T-helper 22 cell (primary cell): ENCODE measurements at places on chromosomes 2 and 18.

DNA sequence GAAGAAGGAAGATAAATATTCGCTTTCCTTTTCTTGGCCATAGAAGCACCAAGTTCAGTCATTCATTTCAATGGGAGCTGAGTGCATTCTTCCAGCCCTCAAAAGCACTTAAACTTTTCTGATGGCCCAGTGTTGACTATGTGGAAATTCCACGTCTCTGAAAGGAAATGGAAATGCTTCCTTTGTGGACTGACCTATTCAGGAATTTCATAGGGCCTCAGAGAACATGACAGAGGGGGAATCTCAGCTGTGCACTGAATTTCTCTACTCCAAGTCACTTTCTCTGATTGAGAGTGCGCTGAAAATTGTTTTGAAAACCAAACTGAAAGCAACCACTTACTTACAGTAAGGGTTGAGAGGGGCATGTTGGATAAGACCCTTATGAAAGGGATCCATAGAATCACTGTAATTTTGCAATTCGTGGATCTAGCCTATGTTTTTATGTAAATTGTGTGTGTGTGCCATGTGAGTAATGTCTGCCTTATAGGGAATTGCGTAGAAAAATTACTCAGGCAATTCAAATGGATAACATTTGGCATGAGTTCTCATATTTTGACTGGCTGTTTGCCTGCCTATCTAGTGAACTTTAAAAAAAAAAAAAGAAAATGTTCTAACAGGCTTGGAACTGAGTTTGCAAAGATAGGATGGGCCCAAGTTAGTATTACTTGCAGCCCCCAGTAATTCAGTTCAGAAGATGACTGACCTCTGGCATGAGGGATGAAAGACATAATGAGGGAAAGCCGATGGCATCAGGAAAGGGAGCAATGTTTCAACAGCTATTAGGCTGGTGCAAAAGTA is 437.0 kb downstream of the PTPRM start:
- no peak for DNase-seq

DNA sequence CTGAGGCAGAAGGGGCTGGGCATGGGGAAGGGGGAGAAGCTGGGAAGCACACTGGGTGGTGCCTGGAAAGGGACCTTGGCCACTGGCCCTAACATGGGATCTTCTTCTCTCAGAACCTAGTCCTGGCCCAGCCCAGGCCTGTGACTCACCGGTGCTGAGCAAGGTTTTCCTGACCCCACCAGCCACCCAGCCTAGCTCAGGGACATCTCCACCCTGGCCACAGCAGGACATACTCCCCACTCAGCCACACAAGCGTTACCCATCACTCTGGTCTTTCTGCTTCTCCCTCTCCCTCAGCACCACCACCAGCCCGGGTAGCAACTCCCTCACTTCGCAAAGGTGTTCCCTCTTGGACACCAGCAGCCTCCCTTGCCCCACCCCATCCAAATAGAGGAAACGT is 22.8 kb downstream of the TNS1 start:
- DNase-seq, result no peak

GRCh38 chr2:88654714-88655113 is 27.4 kb upstream of the EIF2AK3 start:
- no peak for DNase-seq

DNA sequence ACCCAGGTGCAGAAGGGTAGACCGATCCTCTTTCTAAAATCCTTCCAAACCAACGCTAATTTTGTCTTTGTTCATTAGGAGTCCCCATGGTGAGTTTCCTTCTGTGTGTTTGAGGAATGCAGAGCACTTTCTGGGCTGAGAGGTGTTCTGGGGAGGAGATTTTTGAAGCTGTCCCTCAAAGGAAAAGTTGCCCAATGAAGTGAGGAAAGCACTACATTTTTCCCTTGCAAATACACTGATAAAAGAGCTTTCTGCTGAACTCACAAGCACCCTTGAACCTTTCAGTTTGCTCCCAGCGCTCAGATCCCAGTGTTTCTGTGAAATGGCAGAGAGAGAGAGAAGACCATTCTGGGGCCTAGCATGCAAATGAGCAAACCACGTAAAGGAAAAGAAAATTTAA is 299.6 kb upstream of the FANCL start:
- DNase-seq, result no peak

DNA sequence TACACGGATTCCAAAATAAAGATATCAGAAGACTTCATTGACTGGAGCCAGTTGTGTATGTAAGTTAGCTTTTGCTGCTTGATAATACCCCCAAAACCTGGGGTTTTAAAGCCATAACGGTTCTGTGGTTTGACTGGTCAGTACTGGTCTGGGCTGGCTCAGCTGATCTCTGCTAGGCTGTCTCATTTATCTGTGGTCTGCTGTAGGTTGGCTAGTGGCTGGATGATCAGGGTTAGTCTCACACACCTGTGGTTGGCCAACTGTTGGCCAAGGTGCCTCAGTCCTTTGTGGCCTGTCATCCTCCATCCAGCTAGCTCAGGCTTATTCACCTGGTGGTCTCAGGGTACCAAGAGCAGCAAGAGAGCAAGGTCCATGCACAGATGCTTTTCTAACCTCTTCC is 183.2 kb downstream of the KLHL29 start:
- no peak for DNase-seq

DNA sequence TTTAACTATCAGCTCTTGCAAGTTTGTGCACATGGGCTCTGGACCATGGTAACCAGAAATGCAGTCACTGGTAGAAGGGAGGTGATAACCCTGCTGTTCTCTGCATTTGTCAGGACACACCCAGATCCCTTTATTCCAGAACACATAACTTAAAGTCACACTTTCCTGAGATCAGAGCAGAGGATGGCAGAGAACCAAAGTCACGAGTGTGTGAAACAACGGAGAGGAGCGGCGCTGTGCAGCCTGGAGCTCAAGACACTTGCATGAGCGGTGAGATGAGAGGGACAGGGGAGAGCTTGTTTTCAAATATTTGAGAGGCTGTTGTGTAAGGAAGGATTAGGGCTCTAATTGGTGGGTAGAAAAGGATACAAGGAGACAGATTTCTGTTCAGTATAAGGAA is 43.3 kb upstream of the AAK1 start:
- DNase-seq, result no peak

DNA sequence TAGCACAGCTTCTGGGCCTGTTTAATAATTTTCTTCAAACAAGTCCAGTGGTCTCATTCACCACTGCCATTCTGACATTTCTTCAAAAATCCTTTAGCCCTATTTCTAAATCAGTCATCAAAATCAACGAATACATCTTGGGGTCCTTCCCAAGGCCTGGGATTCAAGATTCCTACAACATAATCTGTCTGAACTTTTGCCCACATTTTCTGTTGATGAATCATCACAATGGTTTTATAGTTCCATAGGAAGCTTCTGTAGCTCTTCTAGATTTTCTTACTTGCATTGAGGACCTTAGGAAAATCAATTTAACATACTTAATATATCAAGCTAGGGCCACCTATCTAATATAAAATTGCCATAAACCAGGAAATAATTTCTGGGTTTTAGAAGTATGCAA is 811.8 kb upstream of the ACVR2A start:
- DNase-seq, result no peak

DNA sequence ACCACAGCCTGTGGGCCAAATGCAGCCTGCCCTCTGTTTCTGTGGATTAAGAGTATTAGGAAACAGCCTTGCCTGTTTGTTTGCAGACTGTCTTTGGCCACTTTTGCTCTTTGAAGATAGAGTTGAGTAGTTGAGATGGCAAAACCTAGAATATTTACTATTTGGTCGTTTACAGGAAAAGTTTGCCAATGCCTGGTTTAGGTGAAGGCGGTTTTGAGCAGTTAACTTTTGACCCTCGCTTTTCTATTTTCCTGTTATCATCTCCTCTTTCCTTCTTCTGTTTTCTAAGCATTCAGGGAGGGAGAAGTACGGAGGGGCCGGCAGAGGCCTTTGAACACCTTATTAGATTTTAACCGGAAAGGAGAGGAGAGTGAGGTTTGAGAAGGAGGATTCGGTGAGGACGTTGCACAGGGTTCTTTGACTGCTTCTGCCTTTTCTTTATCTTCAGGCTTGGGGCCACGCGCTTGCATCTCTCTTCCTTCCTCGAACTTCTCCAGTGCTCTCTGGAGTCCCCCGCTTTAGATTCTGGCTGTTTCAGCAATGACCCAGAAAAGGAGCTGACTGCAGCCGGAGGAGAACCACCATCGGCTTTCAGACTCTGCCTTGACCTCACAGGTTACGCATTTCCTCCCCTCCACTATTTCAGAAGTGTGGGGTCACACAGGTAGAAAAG is 39.2 kb downstream of the IL1R2 start:
- DNase-seq, result no peak

DNA sequence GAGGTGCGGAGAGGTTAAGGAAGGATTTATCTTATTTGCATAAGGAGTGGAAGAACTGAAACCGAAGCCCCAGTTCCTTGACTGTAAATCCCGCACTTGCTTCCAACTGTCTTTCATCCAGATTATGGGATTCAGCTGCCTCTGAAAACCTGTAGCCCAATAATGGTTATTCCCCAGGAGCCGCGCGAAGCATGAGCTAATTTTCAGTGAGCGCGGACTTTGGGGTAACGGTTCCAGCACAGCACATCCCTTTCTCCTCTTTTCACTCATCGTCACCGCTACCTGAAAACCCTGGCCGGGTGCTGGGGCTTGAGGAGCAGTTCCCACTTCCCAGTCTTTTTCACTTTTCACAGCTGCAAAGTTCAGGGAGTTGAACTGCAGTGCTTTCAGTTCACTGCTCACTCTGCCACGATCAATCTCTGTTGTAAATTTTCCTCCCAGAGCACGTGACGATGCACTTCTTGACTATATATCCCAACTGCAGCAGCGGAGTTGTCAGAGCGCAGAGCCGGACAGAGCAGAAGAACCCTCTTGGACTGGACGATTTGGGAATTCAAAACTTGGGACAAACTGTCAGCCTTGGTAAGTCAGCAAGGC is at the start of gene KCNE4:
Gene KCNE4, plus strand, starts transcription at position 498 of the 597 bp plus-strand sequence. CDS start 641 bp downstream, outside the sequence.
- no peak for DNase-seq

- DNase-seq, result no peak
Observed at GRCh38 chr2:95051626-95052025, 26.1 kb downstream of the MAL start.

GRCh38 chr18:66495844-66496243 is 108.0 kb downstream of the CDH19 start:
- no peak for DNase-seq

DNA sequence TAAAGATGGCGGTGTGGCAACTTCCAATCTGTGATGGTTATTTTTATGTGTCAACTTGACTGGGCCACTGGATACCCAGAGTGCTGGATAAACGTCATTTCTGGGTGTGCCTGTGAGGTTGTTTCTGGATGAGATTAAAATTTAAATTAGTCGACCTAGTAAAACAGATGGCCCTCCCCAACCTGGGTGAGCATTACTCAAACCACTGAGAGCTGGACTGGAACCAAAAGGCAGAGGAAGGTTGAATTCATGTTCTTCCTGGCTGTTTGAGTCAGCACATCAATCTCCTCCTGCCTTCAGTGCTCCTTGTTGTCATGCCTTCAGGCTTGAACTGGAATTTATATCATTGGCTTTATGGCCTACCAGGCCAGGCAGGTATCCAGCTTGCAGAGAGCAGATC is 190.8 kb upstream of the RGPD4 start:
- no peak for DNase-seq

DNA sequence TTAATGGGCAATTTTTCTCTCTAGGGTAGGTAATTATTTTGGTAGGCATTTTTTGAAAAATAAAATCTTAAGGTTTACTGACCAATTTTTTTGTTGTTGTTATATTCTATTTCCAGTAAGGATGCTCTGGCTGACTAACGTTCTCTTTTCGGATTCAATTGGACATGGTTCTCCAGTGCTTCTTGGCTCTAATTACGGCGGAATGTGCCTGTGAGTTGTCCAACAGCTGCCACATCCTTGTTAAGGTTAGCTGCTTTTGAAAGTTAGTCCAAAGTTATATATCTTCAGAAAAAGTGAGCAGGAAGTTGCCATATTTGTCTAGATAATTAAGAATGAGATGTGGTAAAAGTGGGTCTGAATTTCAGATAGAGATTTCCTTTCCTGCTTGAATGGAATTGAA is 45.8 kb upstream of the SMIM21 start:
- DNase-seq, result no peak
